ENCODE measurements at places on chromosomes 2 and 18.

DNA sequence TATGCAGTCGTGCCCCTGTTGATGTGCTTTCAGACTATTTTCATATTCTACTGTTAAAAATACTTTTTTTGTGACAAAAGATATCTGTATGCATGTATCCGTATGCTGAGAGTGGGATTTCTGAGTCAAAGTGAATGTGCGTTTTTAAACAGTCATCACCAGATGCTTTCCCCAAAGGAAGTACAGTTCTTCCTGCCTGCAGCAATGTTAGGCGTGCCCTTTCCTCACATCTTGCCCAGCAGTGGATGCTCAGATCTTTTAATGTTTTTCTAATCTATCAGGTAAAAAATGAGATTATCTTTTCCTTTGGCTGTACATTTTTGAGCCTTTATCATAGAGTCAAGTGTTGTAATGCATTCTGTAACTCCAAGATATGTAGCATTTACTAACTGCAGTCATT lies 111.7 kb downstream of the PTPRM start:
- DNase-seq, result no peak

GRCh38 chr2:197130318-197130717 lies 180.3 kb downstream of the ANKRD44 start:
- DNase-seq, result no peak

- DNase-seq, result no peak
Observed at GRCh38 chr2:150640039-150640438, 152.6 kb upstream of the RND3 start.

- no peak for DNase-seq
Observed at GRCh38 chr2:46150445-46150955, 146.7 kb upstream of the EPAS1 start.

DNA sequence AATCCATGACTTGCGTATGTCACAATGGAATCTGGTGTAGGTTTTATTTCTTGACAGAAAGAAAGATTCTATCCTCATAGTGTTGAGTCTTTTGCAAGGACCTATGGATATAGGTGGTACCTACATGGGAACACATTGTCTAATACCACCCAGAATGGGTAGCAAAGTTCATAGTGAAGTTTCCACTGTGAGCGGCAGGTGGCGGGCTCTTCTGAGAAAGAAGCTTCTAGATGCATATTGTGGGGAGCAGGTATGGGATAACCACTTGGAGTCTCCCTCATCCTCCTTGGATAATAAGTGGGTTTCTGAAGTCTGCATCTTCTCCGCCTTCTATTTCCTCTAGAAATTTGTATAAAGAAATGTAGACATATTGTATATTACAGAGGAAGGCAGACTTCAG lies 44.9 kb downstream of the LINC00305 start:
- DNase-seq, result no peak

DNA sequence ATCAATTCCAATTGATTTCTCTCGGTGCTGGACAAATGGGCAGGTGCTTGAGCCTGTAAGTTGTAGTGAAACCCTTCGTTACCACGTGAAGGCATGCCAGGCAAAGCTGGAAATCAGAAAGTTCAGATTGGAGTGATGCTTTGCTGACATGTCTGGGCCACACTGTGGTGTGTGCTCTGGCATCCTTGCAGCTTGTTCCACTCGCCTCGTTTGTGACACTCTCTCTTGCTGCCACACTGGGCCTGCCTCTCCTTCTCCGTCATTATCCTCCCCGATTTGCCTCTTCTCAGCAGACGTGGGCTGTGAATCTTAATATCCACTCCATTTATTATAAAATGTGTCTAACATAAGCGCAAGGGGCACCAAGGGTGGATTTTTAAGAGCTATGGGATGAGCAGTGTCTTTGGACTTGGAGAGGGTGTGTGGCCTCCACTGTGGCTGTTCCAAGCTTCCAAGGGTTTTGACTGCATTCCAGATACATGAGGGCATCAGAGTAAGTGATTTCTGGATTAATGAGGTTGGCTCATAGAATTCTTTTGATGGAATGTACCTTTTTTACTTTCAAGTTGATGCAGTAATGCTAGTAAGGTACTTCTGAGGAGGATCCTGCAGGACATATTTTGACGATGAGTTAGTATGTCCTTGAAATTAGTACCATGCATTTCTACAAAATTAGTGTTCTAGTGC lies 238.8 kb downstream of the TPGS2 start:
- DNase-seq, result no peak

- no peak for DNase-seq
Observed at GRCh38 chr2:123453046-123453700, 571.9 kb upstream of the CNTNAP5 start.

GRCh38 chr2:201523506-201523905 lies 72.0 kb downstream of the STRADB start:
- no peak for DNase-seq

- DNase-seq, result no peak
Observed at GRCh38 chr2:72993933-72994280, 76.6 kb downstream of the EMX1 start.

DNA sequence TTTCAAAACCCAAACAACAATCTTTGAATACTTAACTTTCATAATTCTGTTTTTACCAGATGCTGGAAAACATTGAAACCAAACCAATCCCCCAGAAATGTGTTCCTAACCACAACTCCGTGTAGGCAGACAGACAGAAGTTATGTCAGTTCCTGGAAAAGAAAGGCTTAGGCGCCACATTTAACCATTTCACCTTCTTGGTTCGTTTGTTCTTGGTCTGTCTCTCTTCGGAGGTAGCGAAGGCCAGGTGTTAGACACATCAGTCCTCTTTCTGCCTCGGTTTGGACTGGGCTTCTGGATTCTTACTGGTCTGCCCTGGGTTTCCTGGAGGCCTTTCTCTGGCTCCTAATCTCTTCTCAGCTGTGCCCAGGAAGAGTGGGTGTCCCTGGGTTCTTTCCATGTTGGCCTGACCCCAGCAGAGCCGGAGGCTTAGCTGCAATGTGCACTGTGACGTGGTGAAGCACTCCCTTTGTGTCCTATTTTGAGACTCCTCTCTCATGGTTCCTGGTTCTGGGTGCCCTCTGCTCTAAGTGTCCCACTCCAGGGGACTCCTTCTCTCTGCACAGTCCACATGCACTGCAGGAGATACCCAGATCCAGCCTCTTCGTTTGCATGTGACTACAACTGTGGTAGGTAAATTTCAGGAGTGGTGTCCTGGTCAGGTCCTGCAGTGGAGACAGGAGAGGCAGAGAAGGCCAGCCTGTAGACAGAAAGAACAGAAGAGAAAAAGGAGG lies 23.1 kb upstream of the RAB31 start:
- no peak for DNase-seq

DNA sequence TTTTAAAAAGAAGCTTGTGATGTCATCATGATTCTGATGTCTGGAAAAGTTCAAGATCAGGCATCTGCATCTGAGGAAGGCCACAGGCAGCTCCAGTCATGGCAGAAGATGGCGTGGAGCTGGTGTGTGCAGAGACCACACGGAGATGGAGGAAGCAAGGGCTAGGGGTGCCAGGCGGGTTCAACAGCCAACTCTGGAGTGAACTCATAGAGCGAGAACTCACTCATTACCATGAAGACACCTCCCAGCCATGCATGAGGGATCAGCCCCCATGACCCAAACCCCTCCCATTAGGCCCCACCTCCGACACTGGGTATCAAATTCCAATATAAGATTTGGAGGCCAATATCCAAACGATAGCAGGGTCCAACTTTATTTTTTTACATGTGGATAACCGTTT lies 61.6 kb downstream of the KCNG2 start:
- DNase-seq, result no peak

- no peak for DNase-seq
Observed at GRCh38 chr2:20645301-20645701, 5.6 kb downstream of the HS1BP3 start.

GRCh38 chr18:32470460-32470713 lies 295 bp downstream of the GAREM1 start:
- DNase-seq, result no peak

- DNase-seq, result no peak
Observed at GRCh38 chr18:36153203-36153602, 23.5 kb downstream of the ELP2 start.

DNA sequence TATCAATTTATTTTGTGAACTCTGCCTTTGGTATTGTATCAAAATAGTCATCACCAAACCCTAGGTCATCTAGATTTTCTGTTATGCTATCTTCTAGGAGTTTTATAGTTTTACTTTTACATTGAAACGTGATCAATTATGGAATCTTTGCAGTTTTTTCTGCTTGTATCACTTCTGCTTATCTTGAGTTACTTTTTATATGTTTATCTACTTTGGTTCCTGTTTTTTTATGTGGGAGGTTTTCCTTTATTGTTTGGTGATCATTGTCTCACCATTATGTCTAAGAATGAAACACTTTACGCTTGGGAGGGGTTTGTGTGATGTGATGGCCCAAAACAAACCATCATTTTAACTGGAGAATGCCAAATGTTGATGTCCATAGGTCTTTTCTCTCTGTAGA lies 261.2 kb downstream of the SPAG16 start:
- no peak for DNase-seq

DNA sequence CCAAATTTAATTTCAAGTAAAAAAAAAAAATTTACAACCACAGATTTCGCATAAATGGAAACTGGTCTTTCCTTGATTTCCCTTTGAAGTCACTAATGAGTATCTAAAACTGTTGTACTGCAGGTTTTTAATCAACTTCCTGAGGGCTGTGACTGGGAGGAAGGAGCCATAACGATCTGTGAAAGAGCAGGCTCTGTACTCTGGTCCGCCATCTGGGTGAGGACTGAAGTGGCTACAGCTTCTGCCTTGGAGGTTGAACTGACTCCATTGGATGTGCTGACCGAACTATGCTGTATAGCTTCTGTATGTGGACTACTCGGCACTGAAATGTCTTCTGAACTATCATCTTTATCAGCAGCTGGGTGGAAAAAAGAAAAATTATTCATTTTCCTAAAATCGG lies 69.3 kb upstream of the CHN1 start:
- DNase-seq, result no peak

DNA sequence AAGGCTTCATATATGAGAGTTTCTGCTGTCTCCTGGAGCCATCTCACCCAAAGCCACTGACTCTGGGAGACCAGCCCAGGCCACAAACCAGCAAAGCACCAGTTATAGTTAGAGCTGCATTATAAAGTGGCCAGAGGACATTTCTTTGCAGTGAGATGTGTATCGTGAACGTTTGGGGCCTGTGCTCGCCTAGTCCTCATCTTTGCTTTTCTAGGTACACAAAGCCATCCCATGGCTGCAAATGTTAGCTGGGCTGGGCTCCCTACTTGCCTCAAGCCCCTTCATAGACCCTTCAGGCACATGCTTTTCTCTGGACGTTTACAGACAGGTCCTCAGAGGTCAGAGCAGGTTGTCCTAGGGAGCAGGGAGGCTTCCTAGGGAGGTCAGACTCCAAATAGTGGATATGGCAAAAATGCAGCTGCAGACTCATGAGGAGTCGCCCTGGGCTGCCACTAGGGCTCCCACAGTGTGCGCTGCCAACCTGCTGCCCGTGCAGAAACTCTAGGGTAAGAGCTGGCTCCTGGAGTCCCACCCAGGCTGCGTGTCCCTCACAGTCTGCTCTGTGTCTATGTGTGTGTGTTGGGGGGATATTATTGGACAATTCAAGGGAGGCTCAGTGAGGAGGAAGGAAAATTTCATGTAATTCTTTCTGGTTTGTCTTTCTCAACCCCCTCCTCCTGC lies 141.0 kb downstream of the RPIA start:
- DNase-seq, result no peak

- no peak for DNase-seq
Observed at GRCh38 chr2:47725808-47726207, 57.1 kb upstream of the MSH6 start.

Data from stimulated activated CD8-positive, alpha-beta memory T cell treated with anti-CD3 and anti-CD28 coated beads, Interleukin-15, amount 100 ng/mL, for 24 hours (primary cell).